Activated T-cell treated with anti-CD3 and anti-CD28 coated beads, Interleukin-2, amount 50 U/mL, for 72 hours (primary cell): ENCODE measurements at places on chromosomes 13 and 19. TPM values are rescaled to one million over a fixed set of nuclear protein-coding genes. Genes with fewer than 3 reads are reported as not detected.

GRCh38 chr13:102751886-102752285, 21.7 kb downstream of the TEX30 start:
- no peak for DNase-seq

- peak; percentile 9 for DNase-seq
Observed at GRCh38 chr13:94327318-94327717, 152.2 kb downstream of the DCT start.

DNA sequence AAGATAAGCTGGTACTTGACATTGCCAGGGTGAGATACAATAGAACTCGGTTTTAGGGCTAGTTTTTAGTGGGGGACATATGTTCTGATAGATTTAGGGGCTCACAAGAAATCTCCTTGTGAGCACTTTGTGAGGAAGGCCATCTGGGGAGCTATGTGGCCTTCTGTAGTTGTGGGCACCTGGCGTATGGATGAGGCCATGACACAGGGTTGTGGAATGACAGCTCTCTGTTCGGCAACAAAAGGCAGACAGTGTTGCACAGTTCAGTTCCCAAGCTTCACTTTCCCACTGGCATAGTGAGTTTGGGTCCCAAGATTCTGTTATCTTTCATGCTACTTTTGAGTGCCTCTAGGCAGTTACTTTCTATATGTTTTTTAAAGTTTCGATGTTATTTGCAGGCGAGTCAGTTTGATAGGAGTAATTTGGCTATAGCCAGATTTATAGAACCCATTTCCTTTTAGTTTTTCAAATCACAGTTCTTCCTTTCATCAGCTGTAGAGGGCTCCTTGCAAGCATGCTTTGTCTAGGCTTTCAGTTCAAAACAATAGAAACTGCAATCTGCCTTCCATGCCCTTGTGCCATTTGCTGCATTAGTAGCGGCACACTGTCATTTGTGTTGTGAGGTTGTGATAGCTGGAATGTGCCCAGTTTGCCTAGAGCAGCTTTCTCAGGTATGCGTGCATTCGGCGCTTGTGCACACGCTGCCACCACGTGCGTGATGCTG, 70.6 kb upstream of the TEX29 start:
- no peak for DNase-seq

- peak; percentile 94 for DNase-seq
Observed at GRCh38 chr19:52336117-52336790, at the start of gene ZNF610. TSS of gene ZNF610 (plus strand) at chr19:52336243. CDS start at chr19:52349173, 12,930 bp downstream.

RNF225 gene
- 1.5 TPM for total RNA-seq
